Activated CD4-positive, alpha-beta T cell treated with anti-CD3 and anti-CD28 coated beads for 24 hours (primary cell): ENCODE measurements at places on chromosomes 5 and 9.
A peak's percentile ranks its signal among the peaks of the same experiment; 100 is the strongest.

DNA sequence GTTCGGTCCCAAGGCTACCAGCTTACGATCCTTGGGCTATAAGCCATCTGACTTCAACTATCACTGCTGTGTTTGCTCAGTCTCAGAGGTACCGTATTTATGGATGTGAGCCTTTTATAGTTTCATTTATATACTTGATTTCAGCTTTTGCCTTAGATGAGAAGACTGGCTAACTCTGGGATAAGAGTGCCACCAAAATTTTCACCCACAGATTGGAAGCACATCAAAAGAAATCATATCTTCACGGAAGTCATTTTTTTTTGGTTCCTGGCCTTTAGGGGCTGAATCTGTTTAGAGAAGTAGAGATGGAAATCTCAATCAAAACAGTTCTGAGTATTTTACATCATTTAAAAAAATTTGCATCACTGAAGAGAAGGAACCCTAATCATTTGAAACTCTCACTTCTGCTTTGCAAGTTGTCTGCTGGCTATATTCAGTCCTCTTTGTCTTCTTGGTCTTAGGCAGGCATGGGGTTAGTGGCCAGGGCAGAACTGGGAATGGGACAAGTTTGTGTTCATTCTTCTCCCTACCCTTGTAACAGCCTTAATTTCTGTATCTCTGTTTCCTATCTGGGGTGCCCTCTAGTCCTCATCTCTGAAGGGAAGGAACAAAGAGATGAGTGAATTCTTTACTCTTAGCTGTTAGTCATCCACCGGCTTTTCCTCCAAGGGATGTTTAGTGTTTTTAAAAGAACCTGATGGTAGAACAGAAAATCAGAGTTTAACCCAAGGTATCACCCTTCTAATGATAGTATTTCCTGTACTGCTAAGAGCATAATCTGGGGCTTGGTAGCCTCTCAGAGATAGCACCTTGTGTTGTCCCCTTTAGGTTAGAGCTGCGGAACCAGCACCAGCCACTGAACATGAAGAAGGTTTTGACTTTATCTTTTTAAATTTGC lies 14.1 kb upstream of the TNFAIP8 start:
- DNase-seq, result no peak

GRCh38 chr5:127580731-127581130 lies 63.3 kb downstream of the PRRC1 start:
- DNase-seq, result no peak

DNA sequence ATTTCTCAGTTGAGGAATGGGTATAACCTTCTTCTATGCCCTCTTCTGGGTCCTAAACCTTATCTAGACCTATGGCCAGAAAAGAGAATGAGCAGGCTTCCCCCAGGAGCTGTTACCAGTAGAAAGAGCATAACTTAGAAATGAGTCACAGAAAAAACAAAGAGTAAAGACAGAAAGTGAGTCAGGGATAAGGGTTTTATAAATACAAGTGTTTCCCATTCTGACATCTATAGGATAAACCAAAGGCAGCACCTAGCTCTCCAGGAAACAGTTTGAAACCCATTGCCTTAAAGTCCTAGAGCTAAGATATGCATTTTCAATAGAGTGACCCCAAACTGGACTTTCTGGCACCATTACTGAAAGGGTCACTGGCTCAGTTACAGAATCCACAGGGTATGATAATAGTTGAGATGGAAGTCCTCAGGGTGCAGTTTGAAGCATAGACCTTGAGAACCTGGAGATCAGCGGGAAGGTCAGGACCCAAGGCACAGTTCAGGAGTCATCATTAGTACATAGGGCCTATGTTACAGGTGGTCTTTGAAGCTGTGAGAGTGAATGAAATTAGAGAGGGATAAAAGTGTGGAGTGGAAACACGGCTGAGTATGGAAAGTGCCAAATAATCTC lies 42.7 kb upstream of the LIFR start:
- DNase-seq, result no peak

DNA sequence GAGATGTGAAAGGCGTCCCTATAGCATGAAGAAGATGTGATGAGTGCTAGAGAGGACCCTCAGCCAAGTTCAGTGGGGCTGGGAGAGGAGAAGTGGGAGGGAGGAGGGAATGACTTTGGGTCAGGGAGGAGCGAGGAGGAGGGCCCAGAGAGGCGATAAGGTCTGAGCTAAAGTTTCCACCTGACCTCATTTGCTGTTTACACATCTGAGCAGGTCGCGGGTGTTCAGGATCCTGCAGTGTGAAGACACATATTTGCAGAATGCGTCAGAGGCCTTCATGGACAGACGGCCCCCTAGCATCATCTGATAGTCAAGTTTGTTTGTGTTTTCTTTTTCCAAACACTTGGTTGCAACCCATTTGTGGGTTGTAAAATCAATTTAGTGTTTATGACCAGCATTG lies 18.9 kb upstream of the IGFBPL1 start:
- DNase-seq, result no peak

DNA sequence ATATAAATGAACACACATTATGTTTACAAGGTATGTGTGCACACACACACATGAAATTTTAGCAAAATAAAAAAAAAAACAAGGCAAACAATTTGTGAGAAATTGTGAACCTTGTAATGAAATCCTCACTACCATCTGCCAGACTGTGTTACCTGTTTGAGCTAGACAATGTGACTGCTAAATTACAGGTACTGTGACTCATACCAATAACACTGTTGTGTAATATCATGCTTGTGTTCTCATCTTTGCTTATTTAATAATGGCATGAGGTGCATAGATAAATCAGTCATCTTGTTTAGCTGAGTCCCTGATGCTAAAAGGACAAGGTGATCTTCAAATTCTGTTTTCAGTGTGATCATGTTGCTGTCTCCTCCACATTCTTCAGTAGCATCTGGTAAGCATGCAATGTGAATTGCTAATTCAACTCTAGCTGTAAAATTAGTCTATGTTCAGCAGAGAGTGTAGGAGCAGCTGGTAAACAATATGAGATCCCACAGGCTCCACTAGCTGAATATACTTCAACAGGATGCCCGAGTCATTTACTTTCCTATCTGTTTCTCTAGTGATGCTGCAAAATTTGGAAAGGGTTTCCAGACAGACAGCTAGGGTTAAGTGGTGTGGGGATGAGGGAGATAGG lies 966.3 kb upstream of the C9orf72 start:
- DNase-seq, result no peak

DNA sequence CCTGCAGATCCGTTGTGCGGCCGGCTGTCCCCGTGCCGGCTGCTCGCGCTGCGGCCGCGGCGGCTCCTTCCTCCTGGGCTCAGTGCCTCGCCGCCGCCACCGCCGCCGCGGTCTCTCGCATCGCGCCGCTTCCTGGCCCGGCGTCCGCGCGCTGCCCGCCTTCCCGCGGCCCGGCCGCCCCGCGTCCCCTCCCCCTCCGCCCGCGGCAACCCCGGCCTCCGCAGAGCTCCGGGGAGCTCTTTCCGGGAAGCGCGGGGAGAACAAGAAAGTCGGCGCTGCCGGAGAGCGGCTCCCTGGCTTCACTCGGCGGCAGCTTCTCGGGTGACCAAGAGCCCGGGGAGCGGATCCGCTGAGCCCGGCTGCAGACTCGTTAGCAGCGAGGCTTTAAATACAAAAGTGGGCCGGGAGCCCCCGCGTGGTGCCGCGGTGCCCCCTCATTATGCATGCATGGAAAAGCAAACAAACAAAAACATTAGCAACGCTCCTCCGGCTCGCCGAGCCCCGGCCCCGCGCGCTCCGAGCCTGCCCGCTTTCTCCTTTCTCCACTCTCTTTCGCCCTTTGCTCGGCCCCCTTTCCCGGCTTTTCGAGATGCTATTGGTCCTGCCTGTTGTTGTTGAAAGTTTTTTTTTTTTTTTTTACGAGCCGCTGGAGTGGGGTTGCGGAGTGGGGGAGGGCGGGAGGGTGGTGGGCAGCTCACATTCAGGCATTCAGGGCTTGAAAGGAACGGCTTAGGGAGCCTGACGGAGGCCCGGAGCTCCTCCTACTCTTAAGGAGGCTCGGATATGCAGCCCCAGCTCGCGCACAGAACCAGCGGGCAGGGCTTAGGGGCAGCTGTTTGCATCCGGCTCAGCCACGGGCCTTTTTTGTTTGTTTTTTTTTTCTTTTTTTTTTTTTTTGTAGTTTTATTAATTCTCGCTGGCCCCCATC lies at the start of gene GAS1:
GAS1 (minus strand) TSS at position 361 of the 928 bp plus-strand sequence. CDS start 727 bp downstream, outside the sequence.
- peak; percentile 38 for DNase-seq

DNA sequence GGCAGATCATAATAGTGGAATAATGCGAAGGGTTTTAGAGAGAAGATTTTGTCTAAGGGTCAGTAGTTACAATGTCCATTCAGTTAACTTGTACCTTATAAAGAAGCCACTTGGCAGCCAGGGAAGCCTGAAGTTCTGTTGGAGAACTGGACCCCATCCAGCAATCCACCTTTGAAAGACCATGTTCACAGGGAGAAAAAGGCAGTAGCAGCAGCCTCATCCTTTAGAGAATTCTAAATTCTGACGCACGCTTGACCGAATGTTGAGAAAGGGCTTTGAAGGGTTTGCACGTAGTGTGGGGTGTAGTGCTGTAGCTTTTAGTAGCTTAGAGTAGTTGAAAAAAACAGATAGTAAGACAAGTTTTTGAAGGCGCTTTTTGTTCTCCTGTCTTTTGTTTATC lies 42.8 kb downstream of the MCCC2 start:
- DNase-seq, result no peak

GRCh38 chr5:147832541-147832940 lies 1.1 kb upstream of the SPINK1 start:
- no peak for DNase-seq

DNA sequence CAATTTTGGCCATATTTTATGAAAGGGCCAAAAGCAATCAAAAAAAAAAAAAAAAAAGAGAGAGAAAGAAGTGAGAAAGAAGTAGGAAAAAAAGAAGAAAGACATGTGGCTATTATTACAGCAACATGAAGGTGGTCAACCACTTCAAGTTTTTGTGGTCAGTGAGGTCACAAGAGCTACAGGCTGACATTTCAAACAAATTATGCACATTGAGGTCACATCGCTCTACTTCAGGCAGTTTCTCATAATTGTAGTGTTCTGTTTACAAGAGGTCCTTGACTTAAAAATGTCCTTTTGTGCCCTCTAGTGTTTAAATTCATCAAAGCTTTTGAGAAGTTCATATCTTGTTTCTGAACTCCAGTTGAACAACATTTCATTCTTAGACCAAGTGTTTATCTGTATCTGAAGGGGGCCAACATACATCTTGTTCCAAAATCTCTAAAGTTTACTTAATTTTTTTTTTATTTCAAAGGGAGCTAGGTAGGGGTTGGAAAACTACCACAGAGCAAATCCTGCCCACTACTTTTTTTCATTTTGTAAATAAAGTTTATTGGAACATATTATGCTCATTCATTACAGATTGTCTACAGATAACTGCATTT lies 513.1 kb downstream of the PDE4D start:
- no peak for DNase-seq

- DNase-seq, result no peak
These were observed 797 bp upstream of the CCL27 start for GRCh38 chr9:34663303-34663605.

DNA sequence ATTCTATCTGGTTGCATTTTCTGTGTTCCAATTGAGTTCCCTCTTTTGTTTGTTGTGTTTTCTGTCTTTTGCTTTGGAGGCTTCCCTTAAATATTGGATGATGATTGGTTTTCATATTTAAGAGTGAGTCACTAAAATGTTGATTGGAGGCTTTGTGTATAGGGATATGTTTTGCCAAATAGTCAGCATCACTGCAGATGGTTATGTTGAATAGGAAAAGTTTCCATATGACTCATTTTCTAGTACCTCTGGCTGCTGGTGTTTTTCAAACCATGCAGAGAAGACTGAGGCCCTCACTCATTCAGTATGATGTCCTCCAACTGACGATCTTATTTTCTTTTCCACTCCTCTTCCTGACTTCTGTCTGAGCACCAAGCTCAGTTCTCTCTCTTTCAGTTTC lies 1290.0 kb downstream of the EFNA5 start:
- no peak for DNase-seq
